Fibroblast of skin of left quadriceps (primary cell): ENCODE measurements at places on chromosomes 1 and 21.

DNA sequence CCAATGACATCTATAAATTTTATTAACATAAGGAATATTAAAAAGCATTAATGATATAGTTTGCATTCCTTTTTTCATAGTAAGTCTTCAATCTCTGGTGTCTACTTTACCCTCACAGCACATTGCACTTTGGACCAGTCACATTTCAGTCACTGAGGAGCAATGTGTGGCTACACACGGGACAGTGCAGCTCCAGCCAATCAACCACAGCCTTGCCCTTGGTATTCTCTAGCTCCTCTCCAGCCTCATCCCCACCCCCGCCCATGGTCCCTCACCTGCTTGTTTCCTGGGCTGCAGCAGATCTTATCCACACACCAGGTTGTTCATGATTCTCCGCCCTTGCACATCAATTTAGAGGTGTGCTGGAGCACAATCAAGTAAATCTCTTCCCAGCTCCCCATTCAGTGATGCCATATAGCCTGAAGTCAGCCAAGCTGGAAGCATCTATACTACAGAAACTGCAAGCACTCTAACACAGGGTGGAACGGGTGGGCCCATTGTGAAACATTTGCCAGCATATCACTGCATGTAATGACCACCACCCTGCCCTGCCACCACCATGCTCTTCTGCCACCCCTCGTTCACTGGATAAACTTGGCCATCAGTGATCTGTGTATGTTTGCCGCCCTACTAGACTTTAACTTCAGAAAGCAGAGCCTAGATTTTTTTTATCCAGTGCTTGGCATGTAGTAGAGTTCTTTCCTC is 93.0 kb upstream of the SLC44A3 start:
- DNase-seq, result no peak

- DNase-seq, result no peak
Measured at GRCh38 chr1:82153272-82153629, 352.5 kb downstream of the ADGRL2 start.

GRCh38 chr21:41425954-41426675 is at the start of gene MX1:
TSS of gene MX1 (plus strand) at chr21:41426239. CDS start at chr21:41432071, 5,832 bp downstream.
- peak; percentile 5 for DNase-seq

DNA sequence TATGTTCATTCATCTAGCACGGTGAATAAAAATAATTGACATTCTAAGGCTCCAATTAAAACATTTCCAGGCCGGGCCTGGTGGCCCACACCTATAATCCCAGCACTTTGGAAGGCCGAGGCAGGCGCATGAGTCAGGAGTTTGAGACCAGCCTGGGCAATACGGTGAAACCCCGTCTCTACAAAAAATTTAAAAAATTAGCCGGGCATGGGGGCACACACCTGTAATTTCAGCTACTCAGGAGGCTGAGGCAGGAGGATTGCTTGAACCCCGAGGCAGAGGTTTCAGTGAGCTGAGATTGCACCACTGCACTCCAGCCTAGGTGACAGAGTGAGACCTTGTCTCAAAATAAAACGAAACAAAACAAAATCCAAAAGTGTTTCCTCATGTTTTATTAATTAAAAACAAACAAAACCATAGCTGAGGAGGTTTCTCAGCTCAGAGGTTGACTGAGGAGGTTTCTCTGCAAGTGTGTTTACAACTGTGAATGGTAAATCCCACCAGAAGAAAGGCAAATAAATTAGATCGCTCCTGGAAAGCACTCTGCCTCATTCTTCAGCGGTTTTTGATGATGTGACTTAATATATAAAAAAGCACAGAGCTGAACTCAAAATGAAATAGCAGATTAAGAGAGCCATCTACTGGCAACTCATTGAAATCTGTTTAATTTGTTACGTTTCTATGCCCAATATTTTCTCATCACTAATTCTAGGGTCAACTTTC is 37.7 kb upstream of the ATG4C start:
- peak; percentile 55 for DNase-seq

DNA sequence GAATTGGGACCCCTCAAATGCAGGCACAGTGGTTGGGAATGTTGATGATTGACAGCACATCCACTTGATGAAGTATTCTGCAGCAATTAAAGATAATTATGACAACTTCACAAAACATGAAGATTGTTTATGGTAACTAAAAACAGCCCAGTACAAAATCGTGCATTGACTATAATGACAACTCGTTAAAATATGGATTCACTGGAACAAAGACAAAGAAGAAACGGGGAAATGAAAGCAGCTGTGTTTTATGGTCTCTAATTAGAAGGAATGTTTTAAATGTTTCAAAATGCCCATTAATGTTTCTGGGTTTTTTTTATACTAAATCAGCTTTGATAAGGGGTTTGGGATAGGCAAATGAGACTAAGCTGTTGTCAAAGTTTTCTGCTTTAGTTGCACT is 36.1 kb downstream of the NIPAL3 start:
- DNase-seq, result no peak

GRCh38 chr1:52929019-52929418 is 1.9 kb downstream of the SCP2 start:
- DNase-seq, result no peak

GRCh38 chr1:104056786-104057185 is 307.1 kb downstream of the AMY1C start:
- no peak for DNase-seq

GRCh38 chr1:109886827-109887226 is 23.8 kb upstream of the CSF1 start:
- DNase-seq, result no peak

GRCh38 chr1:203289281-203289981 is 15.9 kb upstream of the BTG2 start:
- DNase-seq, result no peak

DNA sequence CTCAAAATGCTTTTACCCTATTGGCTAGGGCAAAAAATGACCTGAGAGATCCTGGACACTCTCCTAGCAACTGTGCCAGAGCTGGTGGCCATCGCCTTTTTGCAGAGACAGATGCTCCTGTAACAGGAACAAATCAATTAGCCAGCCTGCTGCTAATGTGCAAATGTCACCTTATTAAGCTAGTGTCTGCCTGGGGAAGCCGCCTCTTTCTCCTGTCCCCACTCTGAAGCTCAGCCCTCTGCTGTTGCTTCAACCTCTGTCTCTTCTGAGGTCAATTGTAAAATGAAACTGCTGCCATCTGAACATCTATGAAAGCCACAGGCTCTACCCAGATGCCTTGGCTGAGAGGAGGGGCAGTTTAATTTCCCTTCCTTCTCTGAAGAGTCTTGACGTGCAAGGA is 85.5 kb upstream of the CACNA1E start:
- DNase-seq, result no peak

DNA sequence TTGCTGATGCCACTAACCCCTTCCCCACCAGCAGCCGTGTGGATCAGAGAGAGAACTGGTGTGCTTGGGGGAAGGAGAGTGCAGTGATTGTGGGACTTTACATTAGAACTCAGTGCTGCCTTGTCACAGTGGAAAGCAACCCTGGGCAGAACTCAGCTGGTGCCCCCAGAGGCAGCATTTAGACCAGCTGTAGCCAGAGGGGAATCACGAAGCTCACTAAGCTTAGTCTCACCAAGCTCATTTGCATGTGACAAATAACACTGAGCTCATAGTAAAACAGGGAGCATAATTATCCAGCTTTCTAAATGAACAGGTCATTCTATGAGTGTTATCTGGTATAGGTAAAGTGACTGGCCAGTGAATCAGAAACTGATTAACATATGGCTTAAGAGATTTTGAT is 9.8 kb upstream of the SMAP2 start:
- no peak for DNase-seq

DNA sequence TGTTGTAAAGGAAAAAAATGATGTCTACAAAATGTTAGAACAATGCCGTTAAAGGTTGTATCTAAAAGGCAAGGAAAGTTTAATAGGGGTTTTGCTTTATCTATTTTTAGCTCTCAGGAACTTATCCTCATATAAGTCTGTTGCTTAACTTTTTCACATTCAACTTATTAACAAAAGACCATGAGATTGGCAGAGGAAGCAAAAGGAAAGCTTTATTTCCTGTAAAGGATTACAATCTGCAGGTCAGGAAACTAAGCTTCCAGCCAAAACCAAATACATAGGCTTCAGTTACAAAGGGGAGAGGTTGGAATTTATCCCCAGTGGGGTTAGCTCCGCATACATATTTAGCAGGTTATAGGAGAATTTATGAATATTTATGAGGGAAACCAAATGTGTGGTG is 58.7 kb upstream of the KIAA1614 start:
- no peak for DNase-seq

GRCh38 chr21:38280454-38280853 is 23.7 kb downstream of the KCNJ15 start:
- DNase-seq, result no peak

DNA sequence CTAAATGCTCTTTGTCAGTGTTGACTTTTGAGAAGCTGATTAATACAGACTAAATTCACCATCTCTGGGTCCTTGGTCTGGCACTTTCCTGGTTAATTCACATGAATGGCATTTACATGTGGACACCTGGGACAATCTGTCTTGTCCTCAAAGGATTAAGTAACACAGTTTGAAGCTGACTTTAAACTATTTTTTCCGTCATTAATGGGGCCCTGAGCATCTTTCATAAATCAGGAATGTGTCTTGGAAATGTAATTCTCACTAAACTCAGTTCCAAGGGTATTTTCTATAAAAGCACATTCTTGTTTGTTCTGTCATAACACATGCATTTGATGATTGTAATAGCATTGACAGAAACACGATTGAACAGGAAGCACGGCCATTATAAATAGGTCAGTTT is 26.7 kb upstream of the NBL1 start:
- no peak for DNase-seq

GRCh38 chr1:119687434-119688079 is 24.2 kb upstream of the PHGDH start:
- no peak for DNase-seq

- DNase-seq, result peak; percentile 41
Measured at GRCh38 chr1:154998818-154999570, 3.6 kb upstream of the ZBTB7B start.

DNA sequence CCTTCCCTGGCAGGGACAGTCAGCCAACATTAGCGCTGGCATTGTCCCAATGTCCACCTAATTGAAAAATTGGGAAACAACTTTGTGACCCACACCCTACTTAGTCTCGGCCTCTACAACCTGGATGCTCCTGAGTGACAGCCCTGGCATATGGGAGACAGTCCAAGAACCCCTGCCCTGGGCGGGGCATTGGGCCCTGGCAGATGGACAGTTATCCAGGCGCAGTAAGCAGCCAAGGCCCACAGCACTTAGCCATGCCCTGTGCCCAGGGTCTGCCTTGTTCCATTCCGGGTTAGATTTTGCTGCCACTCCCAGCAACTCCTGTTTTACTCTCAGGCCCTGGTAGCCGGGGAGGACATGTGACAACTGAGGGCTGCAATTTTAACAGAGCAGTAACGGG is 50.3 kb downstream of the NFASC start:
- no peak for DNase-seq

DNA sequence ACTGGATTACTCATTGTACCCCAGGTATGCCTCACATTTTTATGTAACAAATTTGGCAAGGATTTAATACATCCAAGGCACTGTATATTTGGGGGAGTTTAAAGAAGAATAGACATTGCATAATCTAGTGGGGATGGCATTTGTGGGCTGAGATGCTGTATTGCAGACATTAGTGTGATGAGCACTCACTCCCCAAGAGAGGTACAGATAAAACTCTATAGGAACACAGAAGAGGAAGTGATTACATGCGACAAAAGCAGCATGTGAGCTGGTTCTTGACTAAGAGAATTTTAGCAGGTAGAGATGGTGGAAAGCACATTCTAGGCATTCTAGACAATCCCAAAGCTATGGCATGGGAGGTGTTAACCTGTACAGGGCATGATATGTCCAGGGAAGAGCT is 24.2 kb upstream of the CDC14A start:
- no peak for DNase-seq

DNA sequence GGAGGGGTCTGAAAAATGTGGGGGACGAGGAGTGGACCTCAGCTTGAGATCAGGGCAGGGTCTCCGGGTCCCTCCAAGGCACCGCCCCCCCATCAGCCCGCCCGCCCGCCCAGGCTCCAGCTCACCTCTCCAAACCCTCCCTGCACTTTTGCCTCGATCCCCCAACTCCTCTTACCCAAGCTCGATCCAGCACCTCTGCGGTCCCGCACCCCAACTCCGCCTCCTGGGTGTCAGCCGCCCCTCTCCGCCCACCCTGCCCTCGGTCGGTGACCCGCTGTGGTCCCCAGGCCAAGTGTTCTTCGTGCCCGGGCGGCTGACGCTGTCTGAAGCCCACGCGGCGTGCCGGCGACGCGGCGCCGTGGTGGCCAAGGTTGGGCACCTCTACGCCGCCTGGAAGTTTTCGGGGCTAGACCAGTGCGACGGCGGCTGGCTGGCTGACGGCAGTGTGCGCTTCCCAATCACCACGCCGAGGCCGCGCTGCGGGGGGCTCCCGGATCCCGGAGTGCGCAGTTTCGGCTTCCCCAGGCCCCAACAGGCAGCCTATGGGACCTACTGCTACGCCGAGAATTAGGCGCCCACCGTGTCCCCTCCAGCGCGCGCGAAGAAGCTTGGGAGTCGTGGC is 5.7 kb downstream of the HAPLN2 start:
- DNase-seq, result no peak

DNA sequence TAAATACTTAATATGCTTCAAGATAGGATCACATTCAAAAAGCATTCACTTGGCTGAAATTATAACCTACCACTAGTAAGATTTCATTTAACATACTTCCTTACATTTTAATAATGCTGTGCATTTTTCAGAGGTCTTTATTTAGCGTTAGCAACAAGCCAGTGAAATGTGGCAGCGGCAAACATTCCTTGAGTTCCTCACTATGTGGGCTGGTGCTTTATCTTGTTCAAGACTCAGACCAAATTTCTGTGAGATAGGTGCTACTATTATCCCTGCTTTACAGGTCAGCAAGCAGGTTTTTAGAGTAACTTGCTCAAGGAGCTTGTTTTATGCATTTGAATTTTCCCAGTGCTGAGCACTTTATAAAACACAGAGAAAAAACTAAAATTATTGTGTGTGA is 132.7 kb downstream of the PLPPR4 start:
- no peak for DNase-seq

GRCh38 chr1:231691618-231692259 is 65.1 kb downstream of the DISC1 start:
- DNase-seq, result peak; percentile 16

GRCh38 chr1:206982216-206982615 is 12.0 kb upstream of the FCAMR start:
- no peak for DNase-seq

GRCh38 chr1:92194511-92194910 is 23.2 kb upstream of the C1orf146 start:
- DNase-seq, result no peak

DNA sequence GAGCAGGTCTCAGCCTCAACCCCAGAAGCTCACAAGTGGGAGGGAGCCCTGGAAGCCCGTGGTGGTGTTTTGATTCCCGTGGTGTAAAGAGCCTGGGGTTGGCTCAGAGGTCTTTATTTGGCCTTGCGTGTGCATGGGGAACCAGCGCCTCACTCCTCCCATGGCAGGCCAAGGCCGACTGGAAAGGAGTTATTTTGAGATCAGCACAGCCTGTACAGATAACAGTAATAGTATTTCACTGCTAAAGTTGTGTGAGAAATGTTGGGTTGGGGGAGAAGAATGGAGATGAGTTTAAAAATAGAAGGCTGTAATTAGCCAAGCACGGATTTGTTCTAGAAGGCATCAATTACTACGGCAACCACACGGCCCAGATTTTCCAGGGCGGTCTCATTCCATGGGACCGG is 186.5 kb downstream of the DYRK1A start:
- no peak for DNase-seq
